ENCODE measurements at places on chromosomes 5 and 9.

DNA sequence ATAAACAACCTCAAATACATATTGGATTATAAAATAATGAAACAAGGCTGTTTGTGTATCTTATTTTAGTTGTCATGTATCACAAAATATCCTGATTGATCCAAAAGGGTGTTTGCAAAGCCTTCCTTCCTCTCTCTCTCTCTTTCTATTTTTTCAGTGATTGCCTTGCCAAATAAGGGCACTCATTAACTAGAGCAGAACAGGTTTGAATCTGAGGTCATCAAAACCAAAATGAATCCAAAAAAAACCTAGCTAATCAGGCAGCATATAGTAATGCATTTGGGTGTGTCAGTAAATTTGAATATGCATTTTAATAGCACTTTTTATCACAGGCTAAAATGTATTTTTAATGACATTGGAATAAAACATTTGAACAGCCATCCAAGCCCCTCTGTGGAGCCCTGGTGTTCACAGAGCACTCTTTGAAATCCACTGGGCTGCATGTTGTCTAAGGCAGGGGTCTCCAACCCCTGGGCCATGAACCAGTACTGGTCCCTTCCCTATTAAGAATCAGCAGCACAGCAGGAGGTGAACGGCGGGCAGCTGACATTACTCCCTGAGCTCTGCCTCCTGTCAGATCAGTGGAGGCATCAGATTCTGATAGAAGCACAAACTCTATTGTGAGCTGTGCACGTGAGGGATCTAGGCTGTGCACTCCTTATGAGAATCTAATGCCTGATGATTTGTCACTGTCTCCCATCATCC, 171.8 kb upstream of the RAI14 start:
- DNase-seq = no peak

DNA sequence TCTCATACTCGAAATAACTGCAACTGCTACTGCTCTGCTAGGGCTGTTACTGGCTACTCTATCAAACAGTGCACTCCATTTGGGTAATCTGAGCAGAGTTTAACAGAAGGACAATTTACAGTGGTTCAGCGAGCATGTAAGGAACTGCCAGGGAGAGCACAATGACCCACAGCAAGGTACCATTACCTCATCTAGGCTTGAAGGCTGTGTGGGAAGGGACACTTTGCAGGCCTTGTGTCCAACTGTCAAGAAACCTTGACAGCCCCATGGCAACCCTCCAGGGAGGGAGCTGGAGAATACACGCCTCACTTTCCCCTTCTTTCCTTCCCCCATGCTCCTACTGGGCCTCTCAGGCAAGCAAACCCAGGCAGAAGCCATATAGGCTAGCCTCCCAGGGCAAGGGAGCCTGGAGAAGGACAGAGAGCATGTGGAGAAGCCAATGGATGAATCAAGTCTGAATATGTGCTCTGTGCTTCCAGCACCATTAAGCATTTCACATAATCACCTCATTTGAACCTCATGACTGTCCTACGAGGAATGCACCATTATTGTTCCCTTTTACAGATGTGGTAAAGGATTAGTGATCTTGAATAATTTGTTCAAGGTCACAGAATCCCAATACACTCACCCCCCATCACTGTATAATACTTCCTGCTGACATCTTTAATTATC, 49.9 kb upstream of the JAK2 start:
- no peak for DNase-seq

DNA sequence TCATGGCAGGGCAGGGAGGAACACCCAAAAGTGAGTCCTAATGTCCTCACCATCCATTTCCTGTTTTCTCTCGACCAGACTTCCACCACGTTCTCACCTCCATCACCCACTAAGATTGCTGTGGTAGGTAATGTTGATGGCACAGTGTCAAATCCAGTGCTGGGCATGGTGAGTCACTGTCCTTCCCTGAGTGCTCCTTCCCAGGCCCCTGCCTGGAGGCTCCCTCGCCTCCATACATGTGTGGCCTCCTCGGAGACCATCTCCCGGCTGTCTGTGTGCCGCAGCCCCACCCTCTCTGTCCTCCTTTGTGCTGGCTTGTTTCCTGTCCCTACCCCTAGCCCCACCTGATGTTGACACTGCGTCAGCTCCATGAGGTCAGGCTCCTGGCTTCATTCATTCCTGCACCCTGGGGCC, 177.5 kb downstream of the SYK start:
- no peak for DNase-seq

GRCh38 chr5:85670417-85670816, 947.3 kb upstream of the COX7C start:
- DNase-seq = no peak

DNA sequence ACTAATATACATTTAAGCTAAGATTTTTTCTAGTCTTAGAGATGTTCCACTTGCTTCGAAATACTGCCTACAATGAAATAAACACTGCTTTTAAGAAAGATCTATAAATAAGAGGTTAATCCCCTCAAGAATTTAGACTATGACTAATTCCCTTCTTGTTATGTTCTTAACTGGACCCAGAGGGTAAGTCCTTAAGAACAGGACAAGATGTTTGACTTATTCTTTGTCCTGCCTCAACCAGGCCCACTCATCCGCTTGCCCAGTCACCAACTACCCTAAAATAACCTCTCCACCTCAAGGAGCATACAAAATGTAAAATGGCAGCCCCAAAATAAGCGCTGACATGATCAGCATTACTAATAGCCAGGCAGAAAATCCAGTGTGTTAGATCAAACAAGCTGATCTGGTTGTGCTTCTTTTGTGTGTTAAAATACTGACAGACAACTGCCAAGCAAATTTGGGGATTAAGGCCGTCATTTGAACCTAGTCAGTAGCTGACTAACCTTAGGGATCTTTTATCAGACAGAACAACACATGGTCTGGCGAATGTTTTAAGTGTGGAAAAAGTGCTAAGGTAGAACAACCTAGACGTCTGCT, 93.7 kb upstream of the SMC5 start:
- DNase-seq = no peak

DNA sequence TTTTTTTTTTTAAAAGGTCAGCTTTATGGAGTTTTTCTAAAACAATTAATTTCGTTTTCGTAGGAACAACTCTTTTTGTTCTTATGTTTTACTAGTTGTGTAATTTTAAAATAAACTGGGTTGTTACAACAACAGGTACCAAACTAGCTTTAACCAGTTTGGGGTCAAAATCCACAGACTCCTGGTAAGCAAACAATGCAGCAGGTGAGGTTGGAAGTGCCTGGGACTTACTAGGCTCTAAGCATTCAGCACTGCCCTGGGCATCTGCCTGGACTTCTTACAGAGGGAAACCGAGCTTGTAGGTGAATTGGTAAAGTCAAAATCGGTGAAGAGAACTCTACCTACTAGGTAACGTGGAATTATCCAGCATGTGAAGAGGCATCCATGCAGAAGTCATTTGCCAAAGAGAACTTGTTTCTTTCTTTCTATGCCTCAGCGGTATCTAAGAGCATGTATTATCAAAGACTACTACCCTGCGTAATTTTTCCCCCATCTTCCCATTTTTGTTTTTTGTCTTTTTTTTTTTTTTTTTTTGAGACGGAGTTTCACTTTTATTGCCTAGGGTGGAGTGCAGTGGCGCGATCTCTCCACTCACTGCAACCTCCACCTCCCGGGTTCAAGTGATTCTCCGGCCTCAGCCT, 145.4 kb downstream of the KCTD16 start:
- DNase-seq = no peak

DNA sequence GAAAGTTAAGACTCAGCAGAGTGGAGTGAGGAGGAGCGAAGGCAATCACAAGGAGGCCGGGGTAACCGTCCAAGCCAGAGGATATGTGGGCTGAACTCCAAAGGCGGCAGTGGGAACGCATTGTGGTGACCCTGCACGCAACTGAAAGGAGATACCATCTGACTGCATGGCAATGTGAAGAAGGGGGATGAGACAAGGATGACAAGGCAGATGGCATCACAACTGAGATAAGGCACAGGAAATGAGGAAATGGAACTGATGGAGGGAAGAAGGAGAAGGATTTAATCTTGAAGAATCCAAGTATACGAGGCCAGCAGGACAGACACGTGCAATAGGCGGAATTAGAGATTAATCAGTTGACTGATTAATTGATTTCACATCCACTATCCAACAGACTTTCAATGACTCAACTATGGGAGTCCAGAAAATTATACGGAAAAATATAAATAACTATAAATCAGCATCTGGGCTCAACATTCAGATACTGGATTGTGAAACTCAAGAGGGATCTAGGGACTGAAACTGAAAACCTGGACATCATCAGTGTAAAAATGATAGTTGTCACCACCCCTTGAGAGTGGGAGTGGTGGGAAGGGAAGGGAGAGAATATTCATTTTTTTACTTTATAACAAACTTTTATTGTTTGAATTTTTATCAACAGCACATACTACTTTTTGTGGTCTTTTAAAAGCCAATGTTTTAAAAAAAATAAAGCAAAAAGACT, 86.1 kb downstream of the ARL15 start:
- no peak for DNase-seq

DNA sequence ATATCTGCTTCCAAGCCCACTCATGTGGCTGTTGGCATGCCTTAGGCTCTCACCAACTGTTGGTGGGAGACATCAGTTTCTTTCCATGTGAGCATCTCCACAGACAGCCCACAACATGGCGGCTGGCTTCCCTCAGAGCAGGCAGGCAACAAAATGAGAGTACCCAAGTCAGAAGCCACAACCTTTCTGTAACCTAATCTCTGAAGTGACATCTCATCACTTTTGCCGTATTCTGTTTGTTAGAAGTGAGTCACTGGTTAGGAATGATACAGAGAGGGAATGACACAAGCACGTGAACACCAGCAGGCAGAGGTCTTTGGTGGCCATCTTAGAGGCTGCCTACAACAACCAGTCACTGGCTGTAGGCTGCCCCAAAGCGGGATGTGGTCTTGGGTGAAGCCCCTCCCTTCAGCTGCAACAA, 88.6 kb upstream of the RASGRF2 start:
- DNase-seq = no peak

DNA sequence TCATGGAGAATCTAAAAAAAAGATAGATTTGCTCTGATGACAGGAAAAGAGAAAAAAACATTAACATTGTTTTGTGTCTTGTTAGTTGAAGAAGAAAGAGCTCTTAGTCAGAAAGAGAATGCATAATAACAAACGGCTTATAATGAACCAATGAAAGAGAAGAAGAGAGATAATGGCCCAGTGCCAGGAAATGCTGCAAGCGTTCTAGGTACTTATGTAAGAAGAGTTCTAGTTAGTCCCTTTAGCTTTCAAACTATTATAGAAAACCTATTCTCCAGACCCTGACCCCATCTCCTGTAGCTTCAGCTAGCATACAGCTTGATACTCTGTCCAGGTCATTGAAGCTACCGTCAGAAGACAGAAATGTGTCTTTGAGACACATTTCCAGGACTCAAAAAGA, 70.2 kb downstream of the FBXL17 start:
- no peak for DNase-seq

GRCh38 chr9:18495065-18495464, 21.1 kb downstream of the ADAMTSL1 start:
- no peak for DNase-seq

- DNase-seq = no peak
Measured at GRCh38 chr5:37723162-37723961, 116.5 kb downstream of the GDNF start.

DNA sequence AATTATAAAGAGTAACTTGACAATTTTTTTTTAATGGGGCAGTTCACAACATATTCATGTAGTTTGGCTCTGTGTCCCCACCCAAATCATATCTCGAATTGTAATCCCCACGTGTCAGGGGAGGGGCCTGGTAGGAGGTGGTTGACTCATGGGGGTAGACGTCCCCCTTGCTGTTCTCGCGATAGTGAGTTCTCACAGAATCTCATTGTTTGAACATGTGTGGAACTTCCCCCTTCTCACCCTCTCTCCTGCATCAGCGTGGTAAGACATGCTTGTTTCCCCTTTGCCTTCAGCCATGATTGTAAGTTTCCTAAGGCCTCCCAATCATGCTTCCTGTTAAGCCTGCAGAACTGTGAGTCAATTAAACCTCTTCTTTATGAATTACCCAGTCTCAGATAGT, 40.7 kb downstream of the FBXW11 start:
- no peak for DNase-seq

GRCh38 chr9:91852801-91853347, 97.2 kb downstream of the ROR2 start:
- DNase-seq = no peak

- DNase-seq = no peak
Measured at GRCh38 chr5:133408322-133408721, 204.0 kb downstream of the FSTL4 start.

- DNase-seq = no peak
Measured at GRCh38 chr9:36632892-36633291, 60.2 kb downstream of the MELK start.

GRCh38 chr9:137708590-137709284, 89.9 kb downstream of the EHMT1 start:
- no peak for DNase-seq

- no peak for DNase-seq
Measured at GRCh38 chr9:99678566-99678965, 143.1 kb upstream of the NR4A3 start.

DNA sequence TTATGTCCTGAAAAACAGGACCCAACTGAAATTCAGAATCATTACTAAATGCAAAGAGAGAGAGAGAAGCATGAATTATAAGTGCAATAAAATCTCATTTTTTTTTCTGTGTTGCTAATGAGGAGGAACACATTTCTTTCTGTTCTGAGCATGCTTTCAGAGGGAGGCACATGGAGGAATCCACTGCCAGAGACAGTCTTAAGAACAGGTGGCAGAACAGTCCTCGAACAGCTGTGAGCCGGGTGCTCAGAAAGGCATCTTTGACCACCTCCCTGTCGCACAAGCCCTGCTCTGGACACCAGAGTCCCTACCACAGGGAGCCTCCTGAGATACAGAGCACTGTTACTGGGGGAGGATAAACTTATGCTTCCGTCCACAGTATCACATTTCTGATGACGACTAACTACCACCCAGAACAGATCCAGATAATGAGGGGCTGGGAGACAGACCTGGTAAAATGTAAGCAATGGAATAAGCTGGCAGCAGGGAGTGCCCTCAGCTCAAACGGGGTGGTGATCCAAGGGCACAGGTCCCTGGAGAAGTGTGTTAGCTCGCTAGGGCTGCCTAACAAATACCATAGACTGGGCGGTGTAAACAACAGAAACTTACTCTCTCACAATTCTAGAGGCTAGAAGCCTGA, 134.0 kb downstream of the SLC1A3 start:
- no peak for DNase-seq

GRCh38 chr9:105994970-105995369, 300.6 kb downstream of the TMEM38B start:
- no peak for DNase-seq

DNA sequence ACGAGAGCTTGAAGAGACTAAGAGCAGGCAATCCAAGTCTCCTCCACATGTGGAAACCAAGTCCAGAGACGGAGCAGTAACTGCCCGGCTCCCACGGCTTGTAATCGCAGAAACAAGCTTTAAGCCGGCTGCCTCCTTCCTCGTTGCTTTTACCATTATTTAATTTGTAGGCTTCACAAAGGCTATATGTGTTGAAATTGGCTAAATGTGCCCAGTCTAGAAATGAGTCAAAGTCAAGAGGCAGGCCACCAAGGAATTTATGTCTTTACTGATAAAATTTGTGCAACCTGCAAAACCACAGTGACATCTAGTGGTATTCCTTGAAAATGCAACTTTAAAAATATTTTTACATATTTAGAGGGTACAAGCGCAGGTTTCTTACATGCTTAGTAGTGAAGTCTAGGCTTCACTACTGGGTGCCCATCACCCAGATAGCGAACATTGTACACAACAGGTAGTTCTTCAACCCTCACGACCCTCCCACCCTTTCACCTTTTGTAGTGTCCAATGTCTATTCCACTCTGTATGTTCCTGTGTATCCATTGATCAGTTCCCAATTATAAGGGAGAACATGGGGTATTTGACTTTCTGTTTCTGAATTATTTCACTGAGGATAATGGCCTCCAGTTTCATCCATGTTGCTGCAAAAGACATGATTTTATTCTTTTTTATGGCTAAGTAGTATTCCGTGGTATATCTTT, 33.5 kb upstream of the EBF1 start:
- no peak for DNase-seq

Data from stimulated activated CD8-positive, alpha-beta memory T cell treated with anti-CD3 and anti-CD28 coated beads, Interleukin-7, amount 100 ng/mL, for 1 hour (primary cell).